Effector memory CD8-positive, alpha-beta T cell (primary cell): ENCODE measurements at places on chromosomes 7 and 10.

DNA sequence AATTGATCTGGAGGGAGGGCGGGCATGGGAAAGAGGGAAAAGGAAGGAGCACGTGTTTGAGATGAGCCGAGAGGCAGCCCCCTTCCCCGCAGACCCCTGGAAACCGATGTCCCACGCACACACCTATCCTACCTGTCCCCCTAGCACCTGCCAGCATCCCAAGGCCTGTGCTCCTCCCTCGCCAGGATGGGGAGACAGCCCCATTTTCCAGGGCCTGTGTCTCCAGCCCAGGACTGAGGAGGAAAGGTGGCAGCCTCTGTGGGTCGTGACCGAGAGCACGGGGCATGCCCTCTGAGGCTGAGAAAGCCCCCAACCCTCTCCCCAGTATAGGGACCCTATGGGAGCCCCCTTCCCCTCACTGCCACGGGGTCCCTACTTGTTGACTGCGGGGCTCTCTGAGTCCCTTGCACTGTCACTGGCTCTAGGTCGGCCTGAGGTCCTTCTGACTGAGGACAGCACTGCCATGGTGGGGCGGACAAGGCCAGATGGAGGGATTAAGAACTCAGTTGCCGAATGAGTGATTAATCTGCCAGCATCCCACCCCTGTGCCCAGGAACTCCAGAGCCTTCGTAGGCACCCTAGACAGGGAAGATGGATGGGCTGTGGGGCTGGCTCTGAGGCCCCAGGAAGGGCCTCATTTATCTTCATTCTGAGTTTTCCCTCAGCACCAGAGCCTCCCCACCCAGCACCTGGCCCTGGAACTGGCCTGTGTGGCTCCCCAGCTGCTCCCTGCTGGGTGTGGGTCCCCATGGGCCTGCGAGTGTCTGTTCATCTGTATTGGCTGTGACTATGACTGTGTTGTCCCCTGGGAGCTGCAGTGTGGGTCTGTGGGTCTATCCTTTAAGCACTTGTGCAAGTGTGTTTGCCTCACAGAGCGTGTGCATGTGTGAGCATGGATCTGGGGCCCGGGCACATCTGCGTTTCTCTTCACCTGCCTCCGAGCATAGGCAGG lies 26.0 kb downstream of the CRHR2 start:
- no peak overlapping the region for H3K27ac ChIP-seq
- H3K27me3 ChIP-seq: no peaks in the 10 kb centered on the region
- no peak overlapping the region for H3K4me3 ChIP-seq

DNA sequence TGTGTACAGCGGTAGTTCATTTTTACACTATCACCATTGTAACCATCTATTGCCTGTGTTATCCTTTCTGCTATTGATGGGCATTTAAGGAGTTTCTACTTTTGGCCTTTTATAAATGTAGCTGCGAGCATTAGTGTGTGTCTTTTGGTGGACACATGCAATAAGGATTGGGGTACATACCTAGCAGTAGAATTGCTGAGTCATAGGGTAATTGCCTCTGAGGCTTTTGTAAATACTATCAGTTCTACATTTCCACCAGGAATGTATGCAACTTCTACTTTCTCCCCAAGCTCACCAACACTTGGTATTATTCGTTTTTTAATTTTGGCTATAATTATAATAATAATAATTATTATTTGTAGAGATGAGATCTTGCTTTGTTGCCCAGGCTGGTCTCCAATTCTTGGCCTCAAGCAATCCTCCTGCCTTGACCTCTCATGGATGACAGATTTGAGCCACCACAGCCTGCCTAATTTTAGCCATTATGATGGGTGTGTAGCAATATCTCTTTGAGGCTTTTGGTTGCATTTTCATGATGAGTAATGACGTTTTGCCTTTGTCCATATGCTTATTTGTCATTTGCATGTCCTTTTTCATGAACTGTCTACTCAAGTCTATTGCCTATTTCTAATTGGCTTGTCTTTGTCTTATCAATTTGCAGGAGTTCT lies 277.0 kb downstream of the ACTR3B start:
- no peaks in the 10 kb centered on the region for H3K27me3 ChIP-seq
- H3K4me3 ChIP-seq: no peak overlapping the region
- H3K4me1 ChIP-seq: no peaks in the 10 kb centered on the region
- no peaks in the 10 kb centered on the region for H3K36me3 ChIP-seq
- H3K27ac ChIP-seq: no peak overlapping the region

DNA sequence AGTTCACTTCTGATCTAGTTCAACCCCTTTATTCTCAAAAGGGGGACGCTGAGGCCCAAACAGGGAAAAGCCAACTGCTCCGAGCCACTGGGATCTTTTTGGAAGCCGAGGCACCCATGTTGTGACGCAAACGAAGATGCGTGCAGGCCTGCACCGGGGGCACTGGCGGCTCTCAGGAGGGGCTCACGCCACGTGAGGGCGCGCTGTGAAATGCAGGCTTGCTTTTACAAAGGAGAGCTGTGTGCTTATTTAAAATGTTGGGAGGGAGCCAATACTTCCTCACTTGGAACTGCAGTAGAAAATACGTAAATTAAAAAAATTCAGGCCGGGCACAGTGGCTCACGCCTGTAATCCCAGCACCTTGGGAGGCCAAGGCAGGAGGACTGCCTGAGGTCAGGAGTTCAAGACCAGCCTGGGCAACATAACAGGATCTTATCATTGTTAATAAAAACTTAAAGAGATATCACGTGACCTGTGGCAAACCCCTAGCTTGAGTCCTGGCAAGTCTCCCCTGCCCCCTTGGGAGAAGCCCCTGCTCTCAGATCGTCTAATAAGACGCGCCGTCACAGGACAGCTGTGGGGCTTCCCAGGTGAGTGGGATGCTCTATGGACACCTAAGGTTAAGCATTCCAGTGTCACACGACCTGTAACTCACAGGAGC lies 16.3 kb downstream of the BRI3 start:
- H3K4me1 ChIP-seq: no peaks in the 10 kb centered on the region
- peaks cover 9% of the 10 kb centered on the region for H3K36me3 ChIP-seq
- no peak for DNase-seq
- no peak overlapping the region for H3K4me3 ChIP-seq
- no peak overlapping the region for H3K27ac ChIP-seq
- H3K27me3 ChIP-seq: no peaks in the 10 kb centered on the region

- DNase-seq: no peak
- no peak overlapping the region for H3K4me3 ChIP-seq
- peaks cover 3% of the 10 kb centered on the region for H3K4me1 ChIP-seq
- H3K36me3 ChIP-seq: peaks cover 2% of the 10 kb centered on the region
- peaks cover 69% of the 10 kb centered on the region for H3K27me3 ChIP-seq
These were observed 178.2 kb upstream of the PITRM1 start for GRCh38 chr10:3350617-3351258.

DNA sequence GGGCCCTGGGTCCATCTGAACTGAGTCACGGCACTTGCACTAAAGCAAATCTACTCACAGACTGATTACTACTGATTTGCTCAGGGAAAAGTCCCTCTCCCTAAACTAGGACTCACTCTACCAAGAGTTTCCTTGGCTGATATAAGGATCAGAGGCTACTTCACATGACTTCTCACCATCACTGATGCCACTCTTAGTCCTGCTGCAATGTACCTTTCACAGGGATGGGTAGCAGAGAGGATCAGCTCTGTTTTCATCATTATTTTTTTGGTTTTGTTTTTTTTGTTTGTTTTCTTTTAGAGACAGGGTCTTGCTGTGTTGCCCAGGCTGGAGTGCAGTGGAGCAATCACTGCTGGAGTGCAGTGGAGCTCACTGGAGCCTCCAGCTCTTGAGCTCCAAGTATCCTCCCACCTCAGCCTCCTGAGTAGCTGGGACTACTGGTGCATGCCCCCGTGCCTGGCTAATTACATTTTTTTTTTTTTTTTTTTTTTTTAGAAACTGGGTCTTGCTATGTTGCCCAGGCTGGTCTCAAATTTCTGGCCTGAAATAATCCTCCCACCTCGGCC lies 200.6 kb downstream of the JCAD start:
- no peaks in the 10 kb centered on the region for H3K4me1 ChIP-seq
- no peak for DNase-seq
- H3K27me3 ChIP-seq: peaks cover 22% of the 10 kb centered on the region
- no peak overlapping the region for H3K27ac ChIP-seq

GRCh38 chr7:116772423-116772863 lies 89.9 kb upstream of the CAPZA2 start:
- H3K27me3 ChIP-seq: peaks cover 32% of the 10 kb centered on the region
- no peak for DNase-seq
- H3K4me3 ChIP-seq: no peak overlapping the region

GRCh38 chr10:129764901-129765663 lies 199.0 kb downstream of the EBF3 start:
- H3K4me3 ChIP-seq: no peak overlapping the region
- DNase-seq: no peak
- H3K4me1 ChIP-seq: no peaks in the 10 kb centered on the region
- no peaks in the 10 kb centered on the region for H3K27me3 ChIP-seq
- no peak overlapping the region for H3K27ac ChIP-seq

- H3K4me1 ChIP-seq: no peaks in the 10 kb centered on the region
- no peak overlapping the region for H3K4me3 ChIP-seq
- H3K36me3 ChIP-seq: peaks cover 7% of the 10 kb centered on the region
- peaks cover 5% of the 10 kb centered on the region for H3K27me3 ChIP-seq
- peak; percentile 52 for DNase-seq
- peak overlapping the region; percentile 58 for H3K27ac ChIP-seq
These were observed 41.8 kb downstream of the BLNK start for GRCh38 chr10:96229568-96230030.

GRCh38 chr7:90666186-90666585 lies 70.1 kb downstream of the CDK14 start:
- no peak overlapping the region for H3K27ac ChIP-seq
- no peaks in the 10 kb centered on the region for H3K36me3 ChIP-seq
- no peak overlapping the region for H3K4me3 ChIP-seq

DNA sequence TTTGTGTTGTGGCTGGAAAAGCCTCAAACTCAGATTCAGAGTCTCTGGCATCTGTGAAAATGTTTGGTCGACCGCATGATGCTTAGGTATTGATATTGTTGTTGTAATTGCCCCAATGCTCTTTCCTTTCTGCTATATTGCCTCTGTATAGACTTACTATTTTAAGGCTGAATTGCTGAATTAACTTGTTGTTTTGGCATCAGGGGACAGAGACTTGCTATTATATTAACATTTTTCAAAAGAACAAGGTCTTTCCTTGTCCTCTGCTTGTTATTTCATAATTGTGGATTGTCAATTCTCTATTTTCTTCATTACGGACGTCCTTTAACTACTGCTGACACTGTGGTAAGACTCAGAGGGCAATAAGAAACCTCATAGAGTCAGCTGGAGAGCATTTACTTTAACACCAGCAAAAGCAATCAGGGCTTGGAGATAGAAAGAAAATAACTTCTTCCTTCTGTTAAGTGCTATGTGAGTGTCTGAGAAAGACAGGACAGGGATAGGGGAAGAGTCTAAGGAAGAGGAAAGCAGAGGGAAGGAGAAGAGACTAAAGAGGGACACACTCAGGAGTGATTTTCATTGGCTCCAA lies 17.6 kb downstream of the CPED1 start:
- no peaks in the 10 kb centered on the region for H3K36me3 ChIP-seq
- peaks cover 66% of the 10 kb centered on the region for H3K27me3 ChIP-seq
- H3K4me1 ChIP-seq: no peaks in the 10 kb centered on the region
- no peak for DNase-seq
- H3K27ac ChIP-seq: no peak overlapping the region

DNA sequence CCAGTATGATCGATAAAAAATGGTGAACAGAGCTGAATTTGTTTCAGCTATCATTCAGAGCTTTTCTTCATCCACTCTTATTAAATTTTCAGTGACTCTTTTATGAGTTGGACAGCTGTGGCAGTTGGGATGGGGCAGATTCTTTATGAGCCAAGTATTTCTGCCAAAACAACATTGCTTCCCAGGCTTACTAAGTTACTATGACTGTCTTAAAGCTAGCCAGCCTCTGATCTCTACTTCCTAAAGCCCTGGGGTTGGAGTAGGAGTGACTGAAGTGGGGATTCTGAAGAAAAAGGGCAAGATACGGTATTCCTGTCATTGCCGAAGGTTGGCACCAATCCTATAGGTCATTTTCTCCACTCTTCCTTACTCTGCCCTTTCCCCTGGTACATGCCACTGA lies 12.7 kb downstream of the RPP30 start:
- H3K27ac ChIP-seq: no peak overlapping the region
- no peak for DNase-seq
- peaks cover 2% of the 10 kb centered on the region for H3K4me1 ChIP-seq
- peaks cover 61% of the 10 kb centered on the region for H3K36me3 ChIP-seq
- H3K27me3 ChIP-seq: no peaks in the 10 kb centered on the region

- no peaks in the 10 kb centered on the region for H3K36me3 ChIP-seq
- no peak overlapping the region for H3K27ac ChIP-seq
- DNase-seq: no peak
- no peaks in the 10 kb centered on the region for H3K27me3 ChIP-seq
These were observed 9.1 kb downstream of the OR2A7 start for GRCh38 chr7:144255471-144255897.

DNA sequence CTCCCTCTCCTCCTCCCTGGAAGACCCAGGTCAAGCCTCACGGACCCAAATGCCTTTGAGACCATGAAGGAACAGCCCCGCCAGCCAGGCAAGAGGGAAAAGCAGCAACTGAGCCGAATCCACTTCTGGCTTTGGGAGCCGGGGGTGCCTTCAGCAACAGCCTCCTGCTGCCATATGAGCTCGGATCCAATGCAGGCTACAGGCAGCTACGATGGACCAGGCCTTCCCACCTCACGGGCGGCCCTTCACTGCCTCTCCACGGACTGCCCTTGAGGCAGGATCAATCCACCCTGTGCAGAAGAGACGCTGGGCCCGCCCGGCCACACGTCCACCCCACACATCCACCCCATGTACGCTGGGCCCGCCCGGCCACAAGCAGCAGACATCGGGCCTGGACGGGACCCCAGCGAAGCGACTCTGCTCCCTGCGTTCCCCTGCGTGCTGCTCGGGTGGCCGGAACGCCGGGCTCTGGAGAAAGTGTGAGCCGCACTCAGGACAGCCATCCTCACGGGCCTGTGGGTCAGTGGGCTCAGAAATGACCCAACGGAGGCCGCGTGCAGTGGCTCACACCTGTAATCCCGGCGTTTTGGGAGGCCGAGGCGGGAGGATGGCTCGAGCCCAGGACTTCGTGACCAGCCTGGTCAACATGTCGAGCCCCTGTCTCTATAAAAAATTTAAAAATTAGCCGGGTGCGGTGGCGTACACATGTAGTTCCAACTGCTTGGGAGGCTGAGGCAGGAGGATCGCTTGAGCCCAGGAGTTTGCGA lies 82.0 kb downstream of the FOXL3 start:
- no peak overlapping the region for H3K27ac ChIP-seq
- no peak for DNase-seq
- no peaks in the 10 kb centered on the region for H3K27me3 ChIP-seq
- no peak overlapping the region for H3K4me3 ChIP-seq
- H3K4me1 ChIP-seq: no peaks in the 10 kb centered on the region

DNA sequence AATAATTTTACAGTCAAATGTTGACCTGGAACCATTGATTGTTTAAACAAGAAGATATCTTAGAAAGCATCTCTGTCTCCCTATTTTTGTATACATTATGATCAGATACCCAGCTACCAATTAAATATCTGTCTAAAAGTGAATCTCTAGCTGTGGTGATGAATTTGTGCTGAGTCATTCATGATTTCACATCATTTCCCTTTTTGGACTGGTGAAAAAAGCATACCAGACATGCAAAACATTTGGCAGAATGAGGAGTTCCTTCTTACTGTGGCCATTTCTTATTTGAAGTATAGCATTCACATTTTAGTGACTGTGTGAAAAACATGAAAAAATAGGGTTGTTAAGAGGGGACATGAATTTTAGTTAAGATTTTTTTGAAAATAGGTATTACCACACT lies 98.0 kb upstream of the GATA3 start:
- no peaks in the 10 kb centered on the region for H3K27me3 ChIP-seq
- DNase-seq: no peak
- H3K27ac ChIP-seq: no peak overlapping the region
- peaks cover 12% of the 10 kb centered on the region for H3K4me1 ChIP-seq
